Thoracic aorta endothelial cell (primary cell): ENCODE measurements at places on chromosomes 5 and 9. TPM values are rescaled to one million over a fixed set of nuclear protein-coding genes. Genes with fewer than 3 reads are reported as not detected.

The KCTD16 gene
- total RNA-seq = 0.07 and 0.27 TPM in 2 replicates

The PCDHB7 gene
- total RNA-seq = 0.22 and 0.40 TPM in 2 replicates

The WHRN gene
- total RNA-seq = 0.22 and 0.66 TPM in 2 replicates

The TMCO6 gene
- 21.3 and 49.0 TPM in 2 replicates for total RNA-seq

The LCN15 gene
- not detected in 2 replicates for total RNA-seq

The LCN12 gene
- total RNA-seq = not detected in 2 replicates

The RNF183 gene
- not detected in 2 replicates for total RNA-seq

The PCDHGA5 gene
- total RNA-seq = 0.72 and 1.1 TPM in 2 replicates

The SAPCD2 gene
- total RNA-seq = 19.7 and 36.7 TPM in 2 replicates

The FOXD4L4 gene
- 0.29 TPM in 1 of 2 replicates, not detected in the other for total RNA-seq

The ZDHHC11B gene
- under 0.01 and 0.14 TPM in 2 replicates for total RNA-seq

The NANS gene
- 77.8 and 79.4 TPM in 2 replicates for total RNA-seq

The PRSS3 gene
- total RNA-seq = 24.4 and 24.7 TPM in 2 replicates
